ENCODE measurements at places on chromosomes 16 and 17.

- DNase-seq: peak; percentile 35
These were observed 9.3 kb downstream of the GJD3 start for GRCh38 chr17:40355123-40355803.

DNA sequence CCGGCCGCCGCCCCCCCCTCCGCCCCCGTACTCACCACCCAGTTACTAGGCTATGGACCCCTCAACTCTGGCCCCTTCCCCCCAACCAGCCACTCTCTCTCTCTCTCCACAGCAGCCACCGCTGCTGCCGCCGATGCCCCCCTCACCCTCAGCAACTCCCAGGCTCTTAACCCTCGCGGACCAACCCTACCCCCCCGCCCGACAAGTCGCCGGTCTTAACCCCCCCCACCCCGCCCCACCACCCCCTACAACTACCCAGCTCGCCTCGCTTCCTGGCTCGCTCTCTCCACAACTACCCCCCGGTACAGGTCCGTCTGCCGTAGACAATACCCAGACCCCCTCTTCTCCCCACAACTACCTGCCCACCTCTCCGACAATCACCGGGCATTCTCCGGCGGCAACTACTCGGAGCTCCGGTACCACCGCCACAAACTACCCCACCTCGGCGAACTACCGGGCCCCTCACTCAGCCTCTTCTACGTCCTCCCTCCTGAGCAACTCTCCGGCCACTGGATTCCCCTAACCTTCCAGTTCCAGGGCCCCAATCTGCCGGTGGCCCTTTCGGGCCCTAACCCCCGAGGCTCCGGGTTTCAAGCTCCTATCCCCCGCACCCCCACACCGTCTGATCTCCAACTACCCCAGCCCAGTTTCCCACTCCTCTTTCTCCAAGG is 702 bp downstream of the PHF23 start:
- no peak for DNase-seq

- DNase-seq: no peak
These were observed 2.2 kb upstream of the ATP6V0A1 start for GRCh38 chr17:42456223-42457106.

DNA sequence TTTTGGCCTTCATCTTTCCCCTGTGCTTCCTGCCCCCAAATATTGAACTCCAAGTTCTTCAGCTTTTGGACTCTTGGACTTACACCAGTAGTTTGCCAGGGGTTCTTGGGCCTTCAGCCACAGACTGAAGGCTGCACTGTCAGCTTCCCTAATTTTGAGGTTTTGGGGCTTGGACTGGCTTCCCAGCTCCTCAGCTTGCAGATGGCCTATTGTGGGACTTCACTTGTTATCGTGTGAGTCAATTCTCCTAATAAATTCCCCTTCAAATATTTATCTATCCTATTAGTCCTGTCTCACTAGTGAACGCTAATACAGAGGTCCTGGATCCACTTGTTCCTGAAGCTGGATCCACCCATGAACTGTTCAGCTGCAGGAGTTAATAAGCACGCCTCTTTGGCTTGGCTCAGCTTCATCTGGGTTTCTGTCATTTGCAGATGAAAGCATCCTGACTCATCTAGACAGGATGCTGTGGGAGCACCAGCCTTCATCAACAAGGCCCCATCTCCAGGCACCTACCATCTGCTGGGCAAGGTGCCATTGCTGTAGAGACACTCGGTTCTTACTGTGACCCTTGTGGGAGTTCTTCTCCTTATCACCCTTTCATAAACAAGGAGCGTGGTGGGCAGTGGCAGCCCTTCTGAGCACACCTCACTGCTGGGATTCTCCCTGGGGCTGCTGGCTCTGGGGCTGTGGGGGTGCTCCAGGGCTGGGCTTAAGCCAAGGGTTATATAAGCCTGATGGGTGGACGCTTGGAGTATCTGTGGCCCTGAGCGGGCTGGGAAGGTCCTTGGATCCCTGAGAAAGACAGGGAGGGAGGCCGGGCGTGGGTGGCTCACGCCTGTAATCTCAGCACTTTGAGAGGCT is 23.1 kb downstream of the LAT start:
- DNase-seq: no peak

DNA sequence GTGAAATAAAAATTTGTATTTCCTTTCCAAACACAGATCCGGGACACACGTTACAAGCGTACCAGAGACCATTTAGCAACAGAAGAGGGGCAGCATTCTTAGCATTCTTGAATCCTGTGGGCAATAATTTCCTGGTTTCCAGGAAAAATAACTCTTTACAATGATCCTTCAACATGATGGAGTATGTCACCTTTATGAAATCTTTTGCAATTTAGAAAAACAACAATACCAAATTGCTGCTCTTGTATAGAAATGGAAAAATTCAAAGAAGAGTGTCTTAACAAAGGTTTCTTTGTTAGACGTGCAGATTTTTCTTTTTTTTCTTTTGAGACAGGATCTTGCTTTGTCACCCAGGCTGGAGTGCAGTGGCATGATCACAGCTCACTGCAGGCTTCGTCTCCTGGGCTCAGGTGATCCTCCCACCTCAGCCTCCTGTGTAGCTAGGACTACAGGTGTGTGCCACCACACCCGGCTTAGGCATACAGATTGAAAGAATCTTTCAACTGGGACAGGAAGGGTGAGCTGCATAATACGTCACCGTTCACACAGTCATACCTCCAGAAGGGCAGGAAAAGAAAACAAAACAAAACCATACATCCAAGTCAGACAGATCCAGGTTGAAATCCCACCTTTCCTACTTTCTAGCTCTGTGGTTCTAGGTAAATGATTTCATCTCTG is 10.8 kb upstream of the GCSH start:
- DNase-seq: no peak

DNA sequence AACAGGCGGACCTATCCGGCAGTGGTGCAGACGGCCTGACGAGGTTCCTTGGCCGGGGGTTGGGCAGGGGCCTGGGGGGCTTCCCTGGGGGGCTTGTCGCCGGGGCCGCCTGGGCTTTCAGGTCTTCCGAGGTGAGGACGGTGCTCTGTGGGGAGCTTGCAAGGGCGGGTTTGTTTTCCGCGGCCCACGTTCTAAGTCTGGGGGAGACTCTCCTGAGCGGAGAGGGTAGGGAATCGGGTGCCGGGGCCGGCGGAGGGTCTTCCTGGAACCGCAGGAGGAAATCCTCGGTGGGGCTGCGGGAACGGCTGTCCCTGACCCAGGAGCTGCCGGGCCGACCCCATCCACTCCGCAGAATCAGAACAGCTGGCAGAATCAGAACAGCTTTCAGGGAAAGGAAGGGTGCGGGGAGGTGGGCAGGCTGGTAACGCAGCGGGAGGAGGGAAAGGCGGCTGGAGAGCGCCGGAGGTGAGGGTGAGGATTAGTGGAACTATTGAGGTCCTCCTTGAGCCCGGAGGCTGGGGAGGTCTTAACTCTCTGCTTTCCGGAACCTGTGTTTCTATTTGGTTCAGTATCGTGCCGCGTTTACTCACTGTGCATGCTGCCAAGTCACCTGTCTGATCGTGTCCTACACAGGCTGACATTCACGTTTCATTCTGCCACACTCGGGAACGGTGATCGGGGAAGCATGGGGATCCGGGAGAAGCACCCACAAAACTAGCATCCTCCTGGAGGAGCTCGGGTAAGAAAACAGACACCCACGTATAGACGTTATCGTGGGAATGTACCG is 28.9 kb downstream of the CPSF4L start:
- DNase-seq: no peak

GRCh38 chr17:72511874-72512273 is 391.1 kb downstream of the SOX9 start:
- DNase-seq: no peak

- DNase-seq: no peak
These were observed 19.9 kb upstream of the CALB2 start for GRCh38 chr16:71338632-71339031.

DNA sequence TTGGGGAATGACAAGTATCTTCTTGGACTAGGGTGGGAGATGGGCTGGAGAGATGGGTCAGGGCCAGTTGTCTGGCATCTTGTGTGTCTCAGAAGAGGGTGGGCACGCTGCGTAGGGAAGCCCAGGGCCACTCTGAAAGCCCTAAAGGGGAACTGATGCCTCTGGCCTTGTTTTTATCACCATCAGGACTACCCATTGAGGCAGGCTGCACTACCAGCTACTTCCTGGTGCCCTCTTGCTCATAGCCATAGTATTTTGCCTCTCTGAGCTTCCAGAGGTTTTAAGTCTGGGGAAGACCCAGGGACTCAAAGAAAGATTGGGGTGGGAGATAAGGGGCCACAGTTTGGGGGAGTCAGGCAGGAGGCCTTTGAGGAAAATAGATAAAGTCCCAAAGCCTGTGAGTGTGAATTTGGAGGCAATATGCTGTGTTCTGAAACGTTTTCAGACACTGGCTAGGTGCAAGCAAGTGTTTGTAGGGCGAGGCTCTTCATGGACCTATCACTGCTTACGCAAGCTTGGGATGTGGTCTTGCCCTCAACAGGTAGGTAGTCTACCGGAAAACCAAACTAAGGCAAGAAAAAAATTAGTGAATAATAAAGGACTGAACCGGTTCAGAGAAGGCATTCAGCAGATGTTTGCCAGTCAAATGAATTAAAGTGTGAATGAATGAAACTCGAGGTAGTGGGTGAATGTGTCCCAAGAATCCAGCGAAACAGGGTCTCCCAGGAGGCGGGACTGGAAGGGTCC is 688 bp upstream of the ITGB3 start:
- no peak for DNase-seq

- DNase-seq: peak; percentile 43
These were observed 39.7 kb downstream of the TBCD start for GRCh38 chr17:82791532-82791931.

- DNase-seq: no peak
These were observed 27.4 kb downstream of the IQCK start for GRCh38 chr16:19745286-19746010.

DNA sequence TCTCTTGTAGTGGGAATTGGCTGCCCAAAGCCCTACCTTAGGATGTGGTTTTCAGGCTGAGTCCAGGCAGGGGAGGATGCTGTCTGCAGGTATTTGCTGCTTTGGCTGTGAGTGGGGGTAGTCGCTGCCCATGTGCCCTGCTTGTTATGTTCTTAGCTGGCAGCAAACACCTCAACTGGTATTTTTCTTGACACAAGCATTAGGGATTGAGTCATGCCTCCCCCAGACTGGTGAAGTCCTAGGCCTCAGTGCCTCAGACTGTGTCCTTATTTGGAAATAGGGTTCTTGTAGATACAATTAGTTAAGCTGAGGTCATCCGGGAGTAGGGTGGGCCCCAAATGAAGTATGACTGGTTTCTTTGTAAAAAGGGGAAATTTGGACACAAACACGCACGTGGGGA is 808.3 kb upstream of the EEF2KMT start:
- peak; percentile 39 for DNase-seq

- no peak for DNase-seq
These were observed 9.2 kb downstream of the BFAR start for GRCh38 chr16:14641926-14642325.

DNA sequence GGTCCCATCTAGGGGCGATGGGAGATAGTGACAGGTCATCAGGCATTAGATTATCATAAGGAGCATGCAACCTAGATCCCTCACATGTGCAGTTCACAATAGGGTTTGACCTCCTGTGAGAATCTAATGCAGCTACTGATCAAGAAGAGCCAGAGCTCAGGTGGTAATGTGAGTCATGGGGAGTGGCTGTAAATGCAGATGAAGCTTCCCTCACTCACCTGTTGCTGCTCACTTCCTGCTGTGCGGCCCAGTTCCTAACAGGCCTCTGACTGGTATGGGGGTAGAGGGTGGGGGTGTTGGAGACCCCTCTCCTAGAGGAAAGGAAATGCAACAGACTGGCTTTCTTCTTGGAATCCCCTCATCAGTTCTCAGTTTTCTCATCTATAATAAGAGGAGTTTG is 131.4 kb downstream of the CA10 start:
- no peak for DNase-seq

GRCh38 chr16:75555213-75555706 is 792 bp downstream of the TMEM231 start:
- DNase-seq: peak; percentile 88

DNA sequence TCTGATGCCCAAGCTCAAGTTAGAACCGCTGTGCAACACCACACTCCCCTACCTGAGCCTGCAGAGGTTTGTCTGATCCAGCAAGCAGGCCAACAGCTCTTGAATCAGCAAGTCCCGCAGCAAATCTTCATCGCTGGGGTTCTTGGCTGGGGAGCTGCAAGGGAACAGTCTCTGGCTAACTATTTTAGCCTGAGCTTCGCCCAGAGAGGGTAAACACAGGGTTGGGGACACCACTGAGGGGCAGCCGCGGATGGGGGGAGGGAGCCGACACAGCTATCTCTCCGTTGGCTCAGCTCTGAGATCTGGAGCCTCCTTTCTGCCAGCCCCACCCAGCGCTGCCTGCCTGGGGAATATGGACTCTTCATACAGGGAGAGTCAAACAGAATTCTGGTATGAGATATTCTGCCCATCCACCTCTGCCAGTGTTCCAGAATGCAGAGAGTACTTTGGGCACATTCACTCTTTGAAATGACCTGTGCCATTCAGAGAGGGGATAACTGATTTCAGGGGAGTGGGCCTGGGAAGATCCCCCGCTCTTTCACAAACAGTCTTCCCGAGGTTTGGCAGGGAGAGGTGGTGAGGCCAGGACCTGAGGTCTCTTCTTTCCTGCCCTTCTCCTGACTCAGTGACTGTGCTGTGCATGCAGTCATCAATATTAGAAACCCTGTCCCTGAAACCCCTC is 7.4 kb downstream of the GIP start:
- no peak for DNase-seq

GRCh38 chr16:27333549-27333948 is 19.8 kb downstream of the IL4R start:
- DNase-seq: no peak

- no peak for DNase-seq
These were observed 34.9 kb upstream of the CACNG4 start for GRCh38 chr17:66929591-66929990.

DNA sequence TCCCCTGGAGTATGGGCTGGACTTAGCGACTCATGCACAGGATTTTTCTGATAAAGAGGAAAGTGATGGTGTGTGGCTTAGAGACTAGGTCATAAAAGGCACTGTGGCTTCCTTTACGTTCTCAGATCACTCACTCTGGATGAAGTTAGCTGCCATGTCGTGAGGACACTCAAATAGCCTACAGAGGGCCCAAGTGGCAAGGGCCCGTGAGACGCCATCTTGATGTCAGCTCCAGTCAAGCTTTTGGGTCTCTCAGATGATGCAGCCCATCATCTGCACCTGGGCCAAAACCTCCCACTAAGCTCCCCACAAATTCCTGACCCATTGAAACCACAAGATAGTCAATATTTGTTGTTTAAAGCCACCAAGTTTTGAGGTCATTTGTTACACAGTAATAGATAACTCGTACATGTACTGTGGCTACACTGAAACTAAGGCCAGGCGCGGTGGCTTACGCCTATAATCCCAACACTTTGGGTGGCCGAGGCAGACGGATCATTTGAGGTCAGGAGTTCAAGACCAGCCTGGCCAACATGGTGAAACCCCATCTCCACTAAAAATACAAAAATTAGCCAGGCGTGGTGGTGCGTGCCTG is 14.7 kb downstream of the ST6GALNAC2 start:
- DNase-seq: no peak

DNA sequence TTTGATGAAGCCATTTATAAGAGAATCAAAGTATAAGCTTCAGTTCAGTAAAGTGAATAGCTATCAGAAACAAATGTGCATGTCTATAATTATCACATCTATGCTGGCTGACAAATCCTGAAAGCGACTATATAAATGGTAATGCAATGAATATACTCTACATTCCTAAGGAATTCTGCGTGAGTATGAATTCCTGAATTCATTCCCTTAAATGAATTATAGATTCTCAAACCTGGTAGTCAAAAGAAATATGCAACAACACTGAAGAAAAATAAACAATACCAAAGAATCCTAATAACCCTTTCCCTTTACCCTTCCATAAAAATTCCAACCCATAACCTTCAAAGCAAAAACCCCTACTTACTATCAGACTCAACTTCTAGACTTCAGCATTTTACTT is 416.6 kb upstream of the PMFBP1 start:
- DNase-seq: no peak

Data from occipital lobe (tissue), 3 donors.